ENCODE measurements at places on chromosomes 13 and 19.

GRCh38 chr19:40465025-40465556, 454 bp downstream of the BLVRB start:
- peak; percentile 42 for DNase-seq

- DNase-seq: no peak
Measured at GRCh38 chr13:46604226-46604990, 51.4 kb downstream of the LRCH1 start.

GRCh38 chr13:41563341-41563983, 106.1 kb downstream of the RGCC start:
- DNase-seq: peak; percentile 57

GRCh38 chr19:55368701-55369563, 1.3 kb downstream of the IL11 start:
- DNase-seq: no peak

DNA sequence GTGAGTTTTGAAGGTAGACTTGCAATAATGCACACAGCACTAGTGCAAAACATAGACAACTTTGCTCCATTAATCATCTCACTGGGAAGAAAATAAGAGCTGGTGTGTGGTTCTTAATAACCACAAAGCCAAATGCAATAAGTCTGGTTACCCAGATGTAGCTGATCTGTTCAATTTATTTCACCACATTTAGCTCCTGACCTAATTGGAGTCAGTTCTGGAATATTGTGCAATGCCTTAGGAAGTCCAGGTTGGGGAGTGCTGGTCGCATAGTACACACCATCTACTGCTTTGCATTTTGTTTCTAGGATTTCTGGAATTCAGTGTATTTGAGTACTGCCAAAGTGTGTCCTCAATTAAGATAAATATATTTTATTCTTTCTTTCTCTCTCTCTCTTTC, 483.3 kb upstream of the SPRY2 start:
- no peak for DNase-seq

- DNase-seq: no peak
Measured at GRCh38 chr19:6587998-6588507, 2.9 kb downstream of the CD70 start.

DNA sequence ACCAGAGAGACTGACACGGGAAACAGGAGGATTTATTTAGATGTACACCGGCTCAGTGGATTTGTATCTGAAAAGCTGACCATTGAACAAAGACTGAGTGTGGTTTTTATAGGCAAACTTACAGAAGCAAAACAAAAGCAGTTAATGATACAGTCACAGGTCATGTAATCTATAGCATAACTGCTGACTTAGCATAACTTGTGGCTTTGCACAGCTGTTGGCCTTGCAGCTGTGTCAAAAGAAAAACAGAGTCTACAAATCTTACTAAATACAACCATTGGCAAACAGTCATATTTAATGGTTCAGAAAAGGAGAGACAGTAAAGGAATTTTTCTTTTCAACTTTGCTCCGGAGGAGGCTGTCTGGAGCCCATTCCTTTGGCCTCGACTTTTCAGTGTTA, 2.3 kb upstream of the ILF3 start:
- DNase-seq: no peak

GRCh38 chr13:94827566-94827965, 115.2 kb upstream of the SOX21 start:
- DNase-seq: no peak

DNA sequence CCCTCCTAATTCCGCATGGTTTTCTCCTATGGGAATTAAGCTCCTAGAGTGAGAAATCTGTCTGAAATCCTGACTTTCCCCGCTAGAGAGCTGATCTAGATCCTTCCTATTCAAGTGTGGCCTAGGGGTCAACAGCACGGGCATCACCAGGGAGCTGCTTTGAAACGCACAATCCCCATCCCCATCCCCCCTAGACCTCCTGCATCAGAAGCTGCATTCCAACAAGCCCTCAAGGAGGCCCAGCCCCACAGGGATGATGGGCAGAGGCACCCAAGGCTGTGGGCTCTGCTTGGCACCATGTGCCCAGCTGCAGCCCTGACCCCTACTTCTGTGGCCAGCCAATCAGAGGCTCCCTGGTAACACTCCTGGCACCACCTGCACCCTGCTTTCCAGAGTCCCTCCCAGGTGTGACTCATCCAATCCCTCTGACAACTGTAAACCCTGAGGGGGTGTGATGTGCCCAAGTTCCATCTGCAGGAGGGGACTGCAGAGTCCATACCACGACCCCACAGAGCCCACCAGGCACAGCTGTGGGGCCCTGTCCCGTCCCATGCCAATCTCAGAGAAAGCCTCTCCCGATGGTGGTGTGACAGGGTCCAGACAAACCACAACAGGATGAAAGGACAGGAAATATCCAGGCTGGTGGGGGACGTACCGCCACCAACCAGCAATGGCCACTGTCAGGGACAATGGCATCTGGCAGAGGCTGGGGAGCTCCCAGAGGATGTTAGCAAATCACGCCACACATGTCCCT, 19.8 kb upstream of the SLC35E1 start:
- no peak for DNase-seq

DNA sequence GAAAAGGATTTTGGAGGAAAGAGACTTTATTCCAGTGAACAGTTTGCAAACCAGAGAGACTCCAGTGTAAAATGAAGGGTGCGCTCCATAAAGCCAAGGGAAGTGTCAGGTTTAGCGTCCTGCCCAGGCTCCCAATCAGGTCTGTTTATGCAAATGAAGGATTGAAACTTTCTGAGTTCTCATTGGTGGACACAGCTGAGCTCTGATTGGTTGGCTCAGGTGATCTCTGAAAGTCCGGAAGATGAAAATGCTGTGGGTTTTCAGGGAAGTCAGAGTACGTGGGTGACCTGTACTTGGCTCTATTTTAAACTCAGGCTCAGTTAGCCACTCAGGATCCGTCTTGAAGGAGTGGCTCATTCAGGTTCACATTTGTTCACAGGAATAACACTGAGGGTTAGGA, 28.7 kb upstream of the CD33 start:
- DNase-seq: no peak

GRCh38 chr13:88483202-88483601, 812.0 kb downstream of the SLITRK5 start:
- no peak for DNase-seq

- DNase-seq: no peak
Measured at GRCh38 chr19:50008532-50008931, 16.6 kb downstream of the VRK3 start.

DNA sequence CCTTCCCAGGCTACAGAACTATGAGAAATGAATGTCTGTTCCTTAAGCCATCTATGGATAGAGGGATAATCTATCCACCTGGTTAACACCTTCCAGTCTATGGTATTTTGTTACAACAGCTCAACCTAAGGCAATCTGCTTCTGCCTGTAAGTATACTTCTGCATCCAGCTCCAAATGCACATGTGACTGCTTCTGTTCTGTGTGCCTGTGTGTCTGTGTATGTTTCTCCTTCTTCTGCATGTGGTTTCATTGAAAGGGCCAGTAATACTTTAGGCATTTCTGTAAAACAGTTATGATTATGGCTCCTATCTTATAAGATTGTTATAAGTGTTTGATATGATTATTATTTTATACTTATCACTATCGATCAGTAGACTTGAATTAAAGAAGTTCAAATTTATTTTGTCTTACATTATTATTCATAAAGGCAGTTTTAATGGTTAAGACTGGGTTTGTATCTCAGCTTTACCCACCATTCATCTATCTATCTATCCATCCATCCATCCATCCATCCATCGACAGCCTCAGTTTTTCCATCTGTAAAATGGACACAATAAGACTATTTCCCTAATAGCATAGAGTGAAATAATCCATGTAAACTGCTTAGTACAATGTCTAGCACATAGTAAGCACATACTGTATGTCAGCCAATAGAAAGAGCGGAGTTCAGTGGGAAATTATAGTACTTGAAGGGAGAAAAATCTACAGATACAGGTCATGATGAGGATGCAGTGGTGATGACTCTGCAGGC, 37.5 kb upstream of the TM9SF2 start:
- no peak for DNase-seq

- DNase-seq: no peak
Measured at GRCh38 chr13:73107970-73108369, 49.2 kb downstream of the KLF5 start.

- DNase-seq: peak; percentile 7
Measured at GRCh38 chr19:41746593-41747227, 8.6 kb upstream of the CEACAM6 start.

DNA sequence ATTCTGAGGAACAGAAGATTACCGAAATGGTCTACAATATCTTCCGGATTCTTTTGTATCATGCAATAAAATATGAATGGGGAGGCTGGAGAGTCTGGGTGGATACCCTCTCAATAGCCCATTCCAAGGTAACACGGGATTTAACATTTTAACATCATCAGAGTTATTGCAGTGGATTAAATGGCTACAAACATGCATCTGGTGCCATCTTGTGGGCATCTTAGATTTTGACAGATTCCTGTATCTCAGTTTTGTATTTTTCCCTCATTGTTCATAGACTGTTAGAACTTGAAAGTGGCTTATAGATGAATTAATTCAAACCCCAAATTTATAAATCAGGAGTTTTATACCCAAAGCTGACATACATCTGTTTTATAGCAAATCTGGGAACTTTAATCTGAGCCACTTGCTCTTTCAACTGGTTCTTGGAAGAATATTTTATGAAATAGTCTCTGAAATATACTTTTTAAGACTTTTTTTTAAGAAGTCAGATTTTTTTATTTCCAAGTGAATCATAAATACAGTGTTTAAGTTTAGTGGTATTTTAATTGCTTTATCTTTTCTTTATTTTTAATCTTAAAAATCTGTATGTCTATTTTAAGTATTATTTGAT, 215.2 kb downstream of the NBEA start:
- DNase-seq: no peak

DNA sequence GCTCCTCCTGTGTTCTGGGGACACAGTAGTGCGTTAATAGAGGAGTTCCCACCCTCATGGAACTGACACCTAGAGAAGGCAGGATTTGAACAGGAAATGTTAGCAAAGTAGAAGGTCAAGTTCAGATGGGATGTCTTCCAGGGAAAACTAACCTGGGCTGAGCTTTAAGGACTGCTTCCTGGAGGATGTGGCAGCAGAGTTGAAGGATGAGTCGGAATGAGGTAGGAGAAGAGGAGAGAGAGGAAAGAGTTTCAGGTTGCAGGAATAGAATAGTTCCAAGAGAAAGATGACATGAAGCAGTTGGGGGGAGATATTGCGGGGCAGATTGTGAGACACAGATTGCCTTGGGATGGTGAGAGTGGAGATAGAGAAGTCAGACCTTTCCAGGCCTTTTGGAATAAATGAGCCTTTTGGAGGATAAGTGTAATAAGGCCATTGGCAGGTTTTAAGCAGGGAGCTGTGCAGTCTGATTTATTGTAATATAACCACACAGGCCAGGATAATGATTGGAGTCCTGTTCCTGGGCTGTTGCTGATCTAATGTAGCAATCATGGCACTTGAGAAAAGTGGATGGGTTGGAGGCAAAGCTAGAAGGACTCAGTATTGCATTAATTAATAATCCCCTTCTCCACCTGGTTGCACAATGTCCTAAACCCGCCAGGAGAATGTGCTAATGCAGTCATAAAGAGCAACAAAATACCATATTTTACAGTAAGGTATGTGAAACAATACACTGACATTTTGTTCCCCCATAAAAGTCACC, 205.4 kb downstream of the SHISA2 start:
- DNase-seq: no peak

DNA sequence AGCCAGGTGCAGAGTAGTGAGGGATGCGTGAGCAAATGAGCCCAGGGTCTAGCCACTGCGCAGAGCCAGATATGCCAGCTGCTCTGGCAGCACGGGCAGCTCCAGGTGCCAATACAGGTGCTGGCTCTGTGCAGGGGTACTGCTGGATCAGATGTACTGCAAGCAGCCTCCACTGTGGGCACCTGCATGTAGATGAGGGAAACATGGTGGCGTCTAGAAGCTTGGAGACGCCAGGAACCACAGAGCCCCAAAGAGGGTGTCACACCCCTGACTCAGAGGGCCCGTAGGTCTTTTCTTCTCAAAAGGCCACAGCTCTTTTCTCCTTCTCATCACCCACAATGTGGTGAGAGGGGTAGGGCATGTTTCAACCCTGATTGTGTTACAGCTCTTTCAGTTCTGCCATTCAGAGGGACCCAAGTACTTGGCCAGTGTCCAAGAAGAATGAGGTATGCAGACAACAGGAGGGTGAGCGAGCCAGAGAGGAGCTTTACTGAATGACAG, 244.4 kb upstream of the SLITRK1 start:
- no peak for DNase-seq

DNA sequence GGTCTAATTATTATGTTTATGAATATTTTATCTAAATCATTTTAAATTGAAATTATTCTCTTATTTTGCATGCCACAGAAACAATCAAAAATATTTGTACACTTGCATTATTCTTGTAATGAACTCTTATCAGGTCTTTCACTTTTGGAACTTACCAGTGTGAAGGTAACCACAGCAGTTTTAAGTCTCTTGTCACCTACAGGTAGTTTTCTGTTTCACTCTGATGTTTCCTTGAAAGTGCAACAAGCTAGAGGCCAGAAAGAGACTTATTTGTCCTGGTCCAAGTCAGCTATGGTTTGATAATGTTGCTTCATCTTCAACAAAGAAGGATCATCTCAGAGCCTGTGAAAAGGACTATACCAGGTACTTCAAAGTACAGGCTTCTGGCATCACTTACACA, 133.4 kb upstream of the NBEA start:
- no peak for DNase-seq

- DNase-seq: no peak
Measured at GRCh38 chr19:18173054-18173571, 500 bp upstream of the IFI30 start.

GRCh38 chr13:32080328-32080744, 48.8 kb downstream of the FRY start:
- DNase-seq: no peak

DNA sequence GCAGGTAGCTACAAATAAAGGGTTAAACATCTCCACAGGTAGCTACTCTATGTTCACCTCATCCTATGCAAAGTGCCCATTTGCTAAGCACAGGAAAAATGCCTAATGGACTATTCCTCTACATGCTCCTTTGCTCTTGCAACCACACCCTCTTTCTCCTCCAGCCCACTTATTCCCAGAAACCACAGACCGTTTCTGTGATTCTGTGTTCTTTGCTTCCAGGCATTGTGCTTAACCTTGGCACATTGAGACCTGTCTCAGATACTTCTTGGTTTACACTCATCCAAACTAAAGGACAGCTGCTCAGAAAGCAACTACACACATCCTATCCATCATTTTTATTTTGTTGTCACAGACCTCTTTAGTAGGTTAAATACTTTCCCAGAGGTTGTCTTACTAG, 785.0 kb upstream of the MIR17HG start:
- no peak for DNase-seq

DNA sequence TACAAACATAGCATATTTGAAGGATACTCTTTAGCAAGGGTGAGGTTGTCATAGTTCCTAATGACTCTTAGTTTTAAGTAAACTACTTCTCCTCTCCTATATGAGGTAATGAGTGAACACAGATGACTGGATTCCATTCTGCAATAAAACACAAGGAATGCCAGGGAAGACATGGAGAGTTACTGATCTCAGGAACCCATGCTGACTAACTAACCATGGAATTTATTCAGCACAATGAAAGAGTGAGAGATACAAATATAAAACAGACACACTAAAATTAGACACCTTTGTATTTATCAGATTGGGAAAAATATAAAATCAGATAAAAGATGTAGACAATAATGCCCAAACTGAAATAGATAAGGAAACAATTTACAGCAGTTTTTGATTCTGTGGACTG, 1525.9 kb upstream of the SLC10A2 start:
- DNase-seq: no peak

Data from AG09319 (cell line).